ENCODE measurements at places on chromosomes 2 and 18.

DNA sequence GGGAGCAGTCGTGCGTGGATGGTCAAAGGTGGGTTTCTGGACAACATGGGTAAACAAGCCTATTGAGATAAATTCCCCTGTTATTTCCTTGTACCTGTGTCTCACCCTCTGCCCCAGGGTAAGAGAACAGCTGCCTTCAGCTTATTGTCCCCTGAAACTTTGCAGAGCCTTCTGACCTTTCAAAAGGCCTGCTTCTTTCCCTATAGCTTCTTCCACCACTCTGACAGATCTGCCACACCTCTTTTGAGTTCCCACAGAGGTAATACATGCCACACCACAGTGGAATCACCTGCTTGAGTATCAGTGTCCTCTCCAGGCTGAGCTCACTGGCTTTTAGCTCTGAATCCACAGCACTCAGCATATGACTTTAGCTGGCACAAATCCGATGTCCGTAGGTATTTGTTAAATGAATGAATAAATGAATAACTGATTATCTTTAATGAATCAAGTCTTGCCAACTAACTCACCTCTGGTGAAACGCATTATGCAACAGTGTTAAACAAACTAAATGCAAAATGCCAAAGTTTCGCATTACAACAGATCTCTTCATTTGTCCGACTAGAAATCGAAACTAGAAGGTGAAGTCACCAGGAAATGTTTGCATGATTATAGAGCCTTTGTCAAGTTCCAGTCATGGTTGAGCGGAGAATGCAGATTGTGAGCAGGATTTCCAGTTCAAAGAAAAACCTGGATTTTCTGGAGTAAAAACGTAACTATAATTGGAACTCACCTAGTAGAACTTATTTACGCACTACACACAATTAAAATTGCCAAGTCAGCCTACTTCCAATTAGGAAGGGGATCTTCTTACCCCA lies 16.4 kb downstream of the DYNAP start:
- DNase-seq = no peak

DNA sequence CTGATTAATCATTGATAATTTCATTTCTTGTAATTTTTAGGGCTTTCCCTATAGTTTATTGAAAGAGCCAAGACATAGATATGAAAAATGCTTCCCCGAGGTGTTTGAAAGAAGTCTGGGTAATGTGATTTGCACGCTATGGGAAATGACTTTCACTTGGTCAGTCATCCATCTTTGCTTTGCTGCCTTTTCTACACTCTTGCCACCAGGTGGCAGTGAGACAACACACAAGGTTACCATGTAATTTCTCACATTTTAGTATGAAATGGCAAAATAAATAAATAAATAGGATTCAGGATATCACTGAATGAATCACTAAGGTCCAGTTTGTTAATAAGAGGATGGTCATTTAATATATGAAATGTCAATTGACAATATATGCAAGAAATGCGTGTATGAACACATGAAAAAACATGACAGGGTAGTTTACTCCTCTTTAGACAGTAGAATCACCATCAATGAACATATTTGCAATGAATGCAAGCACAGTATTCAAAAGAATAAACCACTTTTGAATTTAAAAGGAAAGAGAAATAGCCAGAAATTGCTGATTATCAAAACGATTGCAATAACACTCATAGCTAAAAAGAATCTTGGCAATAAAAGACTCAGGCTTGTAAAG lies 52.2 kb upstream of the KCNH7 start:
- DNase-seq = no peak

GRCh38 chr2:143264851-143265250 lies 135.6 kb downstream of the ARHGAP15 start:
- no peak for DNase-seq

DNA sequence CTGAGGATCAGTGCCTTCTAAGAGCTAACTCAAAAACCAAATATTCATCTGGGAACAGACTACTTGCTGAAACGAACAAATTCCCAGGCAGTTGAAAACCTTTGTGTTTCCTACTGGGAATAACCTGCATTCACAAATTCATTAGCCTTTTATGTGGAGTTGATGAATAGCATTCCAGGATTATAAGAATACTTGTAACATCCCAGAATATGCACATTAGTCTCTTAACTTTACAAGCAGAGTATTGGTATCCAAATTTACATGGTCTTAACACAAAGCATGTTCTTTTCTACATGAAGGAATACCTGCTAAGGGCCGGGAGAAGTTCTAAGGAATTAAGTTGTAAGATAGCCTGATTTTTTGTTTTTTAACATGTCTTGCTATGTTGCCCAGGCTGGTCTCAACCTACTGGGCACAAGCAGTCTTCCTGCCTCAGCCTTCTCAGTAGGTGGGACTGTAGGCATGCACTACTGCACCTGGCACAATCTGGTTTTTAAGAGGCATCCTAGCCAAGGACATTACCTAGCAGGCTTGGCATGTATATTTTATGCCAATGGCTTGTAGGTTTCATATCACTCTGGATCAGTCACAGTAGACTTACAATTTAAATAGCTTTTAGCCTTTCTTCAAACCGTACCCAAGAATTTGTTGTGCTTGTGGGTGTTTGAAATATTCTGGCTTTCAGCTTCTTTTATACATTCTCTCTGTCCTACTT lies 50.7 kb downstream of the MGAT5 start:
- no peak for DNase-seq

- no peak for DNase-seq
Observed at GRCh38 chr18:47151439-47151838, 1.1 kb upstream of the HDHD2 start.

DNA sequence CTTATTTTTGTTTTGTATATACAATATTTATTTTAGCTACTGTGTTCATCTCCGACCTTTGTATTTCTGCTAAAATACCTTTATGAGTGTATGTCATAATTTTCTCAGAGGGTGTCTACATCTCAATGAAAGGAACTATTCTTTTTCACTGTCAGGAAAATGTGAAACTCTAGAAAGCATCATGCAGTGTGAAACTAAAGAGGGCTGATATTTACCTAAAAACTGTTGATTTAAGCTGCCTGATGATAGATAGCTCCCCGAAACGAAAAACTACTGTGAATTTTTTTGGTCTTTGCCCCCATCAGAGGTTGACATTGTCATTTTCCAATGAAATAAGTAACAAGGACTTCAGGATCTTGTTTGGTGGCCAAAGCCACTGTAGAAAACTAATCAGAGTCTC lies 38.8 kb downstream of the TMEM178A start:
- DNase-seq = no peak

- no peak for DNase-seq
Observed at GRCh38 chr2:102041351-102041750, 49.6 kb downstream of the IL1R2 start.

GRCh38 chr2:53941749-53942148 lies 29.0 kb downstream of the PSME4 start:
- no peak for DNase-seq

DNA sequence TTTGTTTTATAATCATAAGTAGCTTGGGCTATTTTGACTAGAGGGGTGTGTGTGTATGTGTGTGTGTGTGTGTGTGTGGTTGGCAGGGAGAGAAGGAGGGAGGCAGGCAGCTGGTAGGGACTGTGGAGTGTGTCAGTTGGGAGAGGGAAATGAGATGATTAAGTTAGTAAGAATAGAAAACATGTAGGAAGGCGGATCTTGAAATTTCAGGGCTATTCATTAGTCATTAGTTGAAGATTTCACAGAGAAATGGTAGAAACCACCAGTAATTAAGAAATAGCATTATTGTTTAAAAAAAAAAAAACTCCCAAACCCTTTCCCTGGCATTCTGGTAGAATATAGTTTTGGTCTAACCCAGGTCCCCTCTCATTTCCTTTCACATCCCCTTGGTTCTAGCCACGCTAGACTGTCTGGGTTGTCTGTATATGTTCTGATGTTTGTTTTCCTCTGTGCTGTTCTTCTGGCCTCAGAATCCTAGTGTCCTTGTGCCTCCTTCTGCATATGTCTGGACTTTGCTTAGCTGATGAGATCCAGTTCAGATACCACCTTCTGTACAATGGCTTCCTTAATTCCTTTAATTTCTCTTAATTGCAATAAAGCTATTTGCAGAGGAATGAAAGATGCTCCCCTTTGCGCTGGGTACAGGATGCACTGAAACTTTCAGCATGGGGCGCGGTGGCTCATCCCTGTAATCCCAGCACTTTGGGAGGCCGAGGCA lies 161.6 kb downstream of the NEDD4L start:
- no peak for DNase-seq

GRCh38 chr2:42810971-42811811 lies 18.8 kb upstream of the HAAO start:
- DNase-seq = no peak

- no peak for DNase-seq
Observed at GRCh38 chr2:181948227-181948626, 37.4 kb upstream of the PPP1R1C start.

Data from NCI-H1417 treated with DMSO at 0.1 percent for 48 hours (cell line).